ENCODE measurements at places on chromosomes 16 and 17.

DNA sequence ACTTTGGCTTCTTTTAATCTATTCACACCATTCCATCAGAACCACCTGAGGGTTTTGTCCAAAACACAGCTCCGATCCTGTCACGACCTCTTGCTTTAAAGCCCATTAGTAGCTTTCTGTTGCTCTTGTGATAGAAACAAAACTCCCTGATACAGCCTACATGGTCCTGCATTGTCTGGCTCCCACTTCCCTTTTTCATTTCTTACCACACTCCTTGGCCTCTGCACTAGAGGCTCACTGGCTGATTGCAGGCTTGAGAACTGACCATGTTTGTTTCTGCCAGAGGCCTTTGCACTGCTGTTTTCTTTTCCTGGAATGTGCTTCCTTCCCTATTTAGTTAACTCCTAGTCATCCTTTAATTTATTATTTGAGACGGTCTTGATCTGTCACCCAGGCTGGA is 23.7 kb downstream of the IST1 start:
- DNase-seq, result no peak

- no peak for DNase-seq
Observed at GRCh38 chr17:79593636-79594035, 17.2 kb downstream of the RBFOX3 start.

DNA sequence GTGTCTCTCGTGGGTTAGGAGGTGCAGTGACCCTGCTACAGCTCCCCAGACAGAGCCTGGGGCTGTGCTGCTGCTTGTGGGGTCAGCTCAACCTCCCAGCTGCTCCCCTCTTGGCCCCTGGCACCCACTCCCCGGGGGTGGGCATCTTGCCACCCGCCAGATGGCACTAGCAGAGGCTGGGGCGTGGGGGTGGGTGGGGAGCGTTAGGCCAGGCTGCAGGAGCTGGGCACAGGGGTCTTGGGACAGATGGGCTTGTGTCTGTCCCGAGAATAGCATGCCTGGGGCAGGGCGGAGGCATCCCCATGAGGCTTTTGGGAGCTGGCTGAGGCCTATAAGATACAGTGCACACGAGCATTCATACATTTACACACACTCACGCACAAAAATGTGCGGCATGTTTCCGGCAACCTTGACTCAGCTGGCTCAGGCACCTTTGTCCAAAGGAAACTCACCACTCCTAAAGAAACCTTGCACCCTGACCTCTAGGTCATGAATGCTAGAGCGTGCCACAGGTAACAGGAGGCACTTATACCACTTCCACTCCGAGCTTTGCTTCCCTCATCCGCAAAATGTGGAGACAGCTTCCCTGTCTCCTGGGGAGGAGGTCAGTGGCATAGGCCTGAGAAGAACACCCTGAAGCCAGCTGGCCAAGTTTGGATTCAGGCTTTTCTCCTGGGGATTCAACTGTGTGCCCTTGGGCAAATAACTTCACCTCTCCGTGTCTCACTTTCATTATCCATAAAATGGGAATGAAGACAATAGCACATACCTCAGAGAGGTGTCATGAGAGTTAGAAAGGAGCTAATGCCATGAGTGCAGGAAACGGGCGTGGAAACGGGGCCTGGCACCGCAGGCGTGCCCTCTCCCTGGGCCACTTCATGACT is 78.9 kb upstream of the LHX1 start:
- no peak for DNase-seq

GRCh38 chr17:44134752-44135568 is 6.8 kb upstream of the HROB start:
- no peak for DNase-seq
